ENCODE measurements at places on chromosomes 4 and X.

DNA sequence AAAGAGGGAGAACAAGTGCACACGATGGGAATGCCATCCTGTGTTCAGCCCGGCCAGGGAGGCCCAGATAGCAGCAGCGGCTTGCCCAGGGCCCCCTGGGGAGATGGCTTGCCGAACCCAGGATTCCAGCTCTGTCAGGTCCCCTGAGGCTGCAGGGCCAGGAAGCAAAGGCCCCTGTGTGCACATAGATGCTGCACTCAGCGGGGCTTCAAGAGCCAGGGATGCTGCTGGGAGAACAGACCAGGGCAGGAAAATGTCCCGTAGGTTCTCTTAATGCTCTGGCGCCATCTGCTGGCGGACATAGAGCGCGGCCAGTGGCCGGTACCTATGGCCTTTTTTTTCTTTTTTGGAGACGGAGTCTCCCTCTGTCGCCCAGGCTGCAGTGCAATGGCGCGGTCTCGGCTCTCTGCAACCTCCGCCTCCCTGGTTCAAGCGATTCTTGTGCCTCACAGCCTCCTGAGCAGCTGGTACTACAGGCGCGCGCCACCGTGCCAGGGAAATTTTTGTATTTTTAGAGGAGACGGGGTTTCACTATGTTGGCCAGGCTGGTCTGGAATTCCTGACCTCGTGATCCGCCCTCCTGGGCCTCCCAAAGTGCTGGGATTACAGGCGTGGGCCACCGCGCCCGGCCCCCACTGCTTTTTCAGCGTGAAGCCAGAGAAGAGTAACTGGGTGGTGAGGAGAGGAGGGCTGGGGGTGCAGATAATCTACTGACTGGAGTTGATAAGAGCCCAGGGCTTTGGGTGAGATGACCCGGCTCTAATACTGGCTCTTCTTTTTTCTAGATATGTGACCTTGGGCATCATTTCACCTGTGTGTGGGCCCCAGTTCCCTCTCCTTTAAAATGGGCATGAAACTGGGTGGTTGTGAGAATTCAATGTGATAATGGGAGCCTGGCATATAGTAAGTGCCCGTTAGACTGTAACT, 22.5 kb downstream of the MED28 start:
- DNase-seq: peak; percentile 73

DNA sequence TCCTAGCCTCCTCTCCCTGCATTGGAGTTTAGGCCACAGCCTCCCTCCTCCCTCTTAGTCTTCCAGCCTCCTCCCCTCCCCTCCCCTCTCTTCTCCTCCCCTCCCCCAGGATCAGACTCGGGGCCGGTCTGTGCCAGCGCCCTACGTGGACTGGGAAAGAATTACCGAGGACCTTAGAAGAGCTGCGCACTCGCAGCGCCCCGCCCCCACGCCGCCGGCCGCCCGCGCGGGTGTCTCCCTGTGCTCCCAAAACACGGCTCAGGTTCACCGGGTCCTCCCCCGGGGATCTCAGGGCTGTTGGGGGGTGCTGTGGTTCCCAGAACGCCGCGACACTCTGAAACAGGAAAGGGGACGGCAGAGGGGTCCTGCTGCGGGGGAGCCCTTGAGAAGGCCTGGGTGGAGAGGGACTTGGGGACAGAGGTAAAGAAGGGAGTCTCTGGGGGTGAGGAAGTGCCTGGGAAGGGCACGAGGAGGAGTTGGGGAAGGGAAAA, 122.3 kb upstream of the TBL1X start:
- DNase-seq: peak; percentile 93

DNA sequence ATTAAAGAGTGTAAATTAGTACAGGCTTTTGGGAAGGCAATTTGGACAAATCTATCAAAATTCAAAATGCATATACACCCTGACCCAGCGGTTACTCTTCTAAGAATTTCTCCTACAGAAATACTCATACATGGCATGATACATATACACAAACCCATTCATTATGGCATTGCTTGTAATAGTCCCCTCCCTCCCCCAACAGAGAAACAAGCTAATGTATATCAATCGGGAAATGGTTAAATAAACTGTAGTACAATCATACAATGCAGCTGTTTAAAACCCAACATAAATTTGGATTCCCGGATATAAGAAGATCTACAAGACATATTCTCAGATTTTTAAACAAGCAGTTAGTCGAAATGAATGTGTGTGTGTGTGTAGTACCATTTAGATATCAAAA, 808 bp downstream of the HUWE1 start:
- no peak for DNase-seq

DNA sequence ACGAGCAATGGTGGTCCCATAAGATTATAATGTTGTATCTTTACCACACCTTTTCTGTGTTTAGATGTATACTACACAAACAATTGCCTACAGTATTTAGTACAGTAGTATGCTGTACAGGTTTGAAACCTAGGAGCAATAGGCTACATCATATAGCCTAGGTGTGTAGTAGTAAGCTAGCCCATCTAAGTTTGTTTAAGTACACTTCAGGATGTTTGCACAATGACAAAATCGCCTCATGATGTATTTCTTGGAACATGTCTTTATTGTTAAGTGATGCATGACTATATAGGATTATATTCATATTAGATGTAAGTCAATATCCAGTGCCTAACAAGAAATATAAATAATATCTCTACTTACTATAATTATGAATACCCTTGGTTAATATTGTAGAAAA, 104.6 kb downstream of the SLC10A6 start:
- no peak for DNase-seq

DNA sequence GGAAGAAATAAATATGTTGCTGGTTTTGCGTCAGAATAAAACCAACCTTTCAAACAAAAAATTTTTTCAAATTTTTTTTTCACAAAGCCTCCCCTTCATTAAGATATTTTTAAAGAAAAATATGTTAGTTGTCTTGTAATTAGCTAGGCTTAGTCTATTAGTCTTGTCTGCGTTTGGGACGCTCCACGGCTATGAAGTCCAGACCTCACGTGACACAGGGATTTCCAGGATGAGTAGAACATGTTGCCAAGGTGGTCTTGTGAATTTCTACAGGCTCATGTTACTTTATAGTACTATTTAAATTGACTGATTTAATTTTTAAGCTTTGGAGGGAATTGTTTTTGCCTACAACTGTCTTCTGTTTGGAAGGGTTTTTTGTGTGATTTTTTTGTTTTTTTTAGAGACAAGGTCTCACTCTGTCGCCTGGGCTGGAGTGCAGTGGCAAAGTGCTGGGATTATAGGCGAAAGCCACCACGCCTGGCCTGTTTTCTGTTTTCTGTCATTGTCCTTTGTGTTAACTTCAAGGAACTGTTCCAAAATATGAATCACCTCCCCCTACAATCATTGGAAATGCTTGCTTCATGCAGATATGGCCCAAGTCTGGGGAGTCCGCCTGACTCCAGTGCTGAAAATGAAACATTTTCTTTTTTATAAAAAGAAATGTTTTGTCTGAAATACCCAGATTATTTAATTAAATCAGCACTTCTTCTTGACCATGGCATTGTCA, 26.2 kb downstream of the TMEM144 start:
- no peak for DNase-seq

All from fibroblast of skin of scalp (primary cell).